Naive B cell (primary cell): ENCODE measurements at places on chromosomes 3 and 15.

DNA sequence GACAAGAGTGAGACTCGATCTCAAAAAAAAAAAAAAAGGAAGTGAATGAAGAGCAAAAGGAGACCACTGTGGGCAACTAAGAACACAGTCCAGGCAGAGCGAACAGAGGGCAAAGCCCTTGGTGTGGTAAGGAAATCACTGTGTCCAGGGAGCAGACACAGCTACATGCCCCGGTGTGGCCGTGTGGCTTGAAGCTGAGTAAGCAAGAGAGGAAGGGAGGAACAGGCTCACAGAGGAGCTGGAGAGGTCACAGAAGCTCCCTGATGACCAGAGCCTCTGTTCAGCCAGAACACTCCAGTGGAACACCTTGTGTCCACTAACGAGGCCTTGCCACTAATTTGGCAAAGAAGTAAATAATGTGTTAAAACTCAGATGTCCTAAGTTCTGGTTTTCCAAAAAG lies 60.6 kb upstream of the GATA2 start:
- peaks cover 71% of the 10 kb centered on the region for H3K27me3 ChIP-seq
- H3K4me1 ChIP-seq = peaks cover 6% of the 10 kb centered on the region
- no peak for DNase-seq
- H3K4me3 ChIP-seq = no peak overlapping the region
- H3K27ac ChIP-seq = no peak overlapping the region

DNA sequence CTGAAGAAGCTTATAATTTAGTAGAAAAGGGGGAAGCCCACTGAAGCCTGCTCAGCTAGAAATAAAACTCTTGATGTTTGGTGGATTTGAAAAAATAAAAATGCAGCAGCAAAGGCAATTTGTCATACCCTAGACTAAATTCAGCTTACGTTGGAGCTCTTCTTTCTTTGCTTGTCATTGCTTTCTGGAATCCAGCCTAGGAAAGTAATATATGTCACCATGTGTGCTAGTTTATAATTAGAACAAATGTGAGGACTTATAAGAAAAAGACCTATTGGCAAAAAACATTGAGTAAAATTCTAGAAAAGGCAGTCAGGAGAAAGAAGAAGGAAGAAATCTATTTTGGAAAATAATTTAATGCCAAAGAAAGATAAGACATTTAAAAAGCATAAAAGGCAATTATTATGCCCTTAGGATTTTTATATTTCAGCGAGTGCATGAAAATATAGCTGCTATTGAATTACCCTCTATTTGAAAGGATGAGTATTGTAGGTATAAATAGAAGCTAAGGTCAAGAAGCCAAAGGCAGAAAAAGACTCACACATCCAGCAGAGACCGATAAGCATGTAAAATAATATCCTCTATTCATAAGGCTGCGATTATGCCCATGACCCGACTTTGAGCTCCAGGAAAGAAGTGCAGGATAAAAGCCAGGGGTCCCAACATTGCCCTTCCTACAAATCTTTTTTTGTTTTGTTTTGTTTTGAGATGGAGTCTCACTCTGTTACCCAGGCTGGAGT lies 10.6 kb upstream of the BTBD1 start:
- H3K4me3 ChIP-seq = no peak overlapping the region
- peaks cover 58% of the 10 kb centered on the region for H3K27me3 ChIP-seq
- peaks cover 12% of the 10 kb centered on the region for H3K36me3 ChIP-seq
- no peak overlapping the region for H3K27ac ChIP-seq

- no peak for DNase-seq
- H3K4me3 ChIP-seq = no peak overlapping the region
- H3K27me3 ChIP-seq = peaks cover 8% of the 10 kb centered on the region
- no peaks in the 10 kb centered on the region for H3K4me1 ChIP-seq
- H3K27ac ChIP-seq = no peak overlapping the region
- H3K36me3 ChIP-seq = no peaks in the 10 kb centered on the region
These were observed 25.0 kb downstream of the SLC7A14 start for GRCh38 chr3:170560717-170561382.

GRCh38 chr3:159781867-159782266 lies 206.8 kb upstream of the IL12A start:
- no peaks in the 10 kb centered on the region for H3K4me1 ChIP-seq
- H3K36me3 ChIP-seq = no peaks in the 10 kb centered on the region
- no peak for DNase-seq
- H3K27me3 ChIP-seq = no peaks in the 10 kb centered on the region
- no peak overlapping the region for H3K27ac ChIP-seq
- H3K4me3 ChIP-seq = no peak overlapping the region

DNA sequence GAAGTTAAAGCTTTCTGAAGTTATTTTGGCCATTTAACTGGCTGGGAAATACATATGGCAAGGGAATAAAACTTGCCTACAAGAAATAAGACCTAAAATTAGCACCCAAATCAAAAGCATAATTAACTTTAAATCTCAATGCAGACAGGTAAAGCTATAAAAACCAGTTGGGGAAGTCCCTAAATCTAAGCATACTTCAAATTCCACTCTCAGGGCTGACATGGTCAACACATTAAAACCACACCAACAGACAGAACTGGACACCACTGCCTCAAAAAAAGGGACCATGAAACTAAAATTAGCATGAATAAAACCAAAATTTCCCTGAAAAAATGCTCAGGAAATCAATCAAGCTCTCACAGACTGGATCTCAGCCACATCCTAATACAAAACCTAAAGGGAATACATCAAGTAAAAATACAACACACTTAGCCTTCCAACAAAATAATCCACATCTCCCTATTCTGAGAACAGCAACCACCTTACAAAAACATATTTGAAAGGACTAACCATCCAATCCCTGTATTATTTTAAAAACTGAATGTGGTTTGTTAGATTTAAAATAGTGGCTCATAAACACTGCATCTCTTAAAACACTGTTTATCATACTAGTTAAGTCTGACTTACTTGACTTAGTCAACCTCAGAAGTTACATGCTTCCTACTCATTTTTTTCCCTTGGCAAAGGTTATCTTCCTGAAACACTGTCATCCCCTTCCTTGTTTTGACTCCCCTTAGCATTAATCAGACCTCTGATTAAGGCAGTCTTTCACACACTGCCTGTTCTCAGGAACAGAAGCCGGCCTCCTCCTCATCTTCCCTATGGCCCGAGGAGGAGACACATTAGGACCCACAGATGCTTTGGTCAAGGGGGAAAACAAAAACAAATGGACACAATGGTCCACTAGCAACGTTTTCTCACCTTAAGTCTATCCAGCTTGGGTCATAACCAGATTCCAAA lies 8.3 kb downstream of the TRA2B start:
- H3K36me3 ChIP-seq = peaks cover 18% of the 10 kb centered on the region
- H3K4me3 ChIP-seq = peak overlapping the region; percentile 79
- no peaks in the 10 kb centered on the region for H3K27me3 ChIP-seq
- no peak for DNase-seq
- peaks cover 90% of the 10 kb centered on the region for H3K4me1 ChIP-seq

DNA sequence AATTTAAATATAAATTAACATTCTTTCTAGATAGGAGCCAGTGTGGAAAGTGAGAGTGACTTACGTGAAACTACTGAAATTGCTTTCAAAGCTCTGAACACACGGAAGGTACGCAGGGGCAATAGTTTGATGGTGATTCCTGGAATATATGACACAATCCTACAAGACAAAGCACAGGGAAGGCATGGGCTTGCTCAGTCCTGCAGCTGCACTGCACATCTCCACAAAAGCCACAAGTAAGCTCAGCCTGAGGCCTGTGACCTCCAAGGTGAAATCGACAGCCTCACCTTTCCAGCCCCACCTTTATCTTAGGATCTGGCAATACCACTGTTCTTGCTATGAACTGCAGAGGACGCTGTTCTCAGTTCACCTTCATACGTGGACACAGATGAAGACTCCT lies 109.3 kb upstream of the SCN10A start:
- DNase-seq = no peak
- no peak overlapping the region for H3K4me3 ChIP-seq
- no peak overlapping the region for H3K27ac ChIP-seq
- peaks cover 4% of the 10 kb centered on the region for H3K27me3 ChIP-seq

DNA sequence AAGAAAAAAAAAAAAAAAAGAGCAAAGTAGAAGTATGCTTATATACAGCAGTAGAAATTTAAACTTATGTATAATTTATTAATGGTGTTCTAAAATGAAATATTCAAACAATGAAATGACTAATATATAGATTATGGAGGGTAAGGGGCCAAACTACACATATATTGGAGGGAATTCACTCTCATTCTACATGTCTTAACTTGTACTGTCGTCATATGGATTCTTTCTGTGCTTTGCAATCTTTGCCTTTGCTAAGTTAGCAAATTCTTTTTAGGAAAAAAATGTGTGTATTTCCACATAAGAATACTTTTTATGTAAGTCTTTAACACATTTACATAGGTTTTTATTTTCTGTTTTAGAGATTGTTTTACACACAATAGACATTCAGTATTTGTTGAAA lies 118.9 kb upstream of the MBNL1 start:
- no peak overlapping the region for H3K27ac ChIP-seq
- no peak overlapping the region for H3K4me3 ChIP-seq
- H3K27me3 ChIP-seq = no peaks in the 10 kb centered on the region
- no peaks in the 10 kb centered on the region for H3K36me3 ChIP-seq
- DNase-seq = no peak

- no peak overlapping the region for H3K27ac ChIP-seq
- H3K27me3 ChIP-seq = no peaks in the 10 kb centered on the region
- no peaks in the 10 kb centered on the region for H3K36me3 ChIP-seq
These were observed 69.6 kb downstream of the EFCAB12 start for GRCh38 chr3:129358772-129359371.

DNA sequence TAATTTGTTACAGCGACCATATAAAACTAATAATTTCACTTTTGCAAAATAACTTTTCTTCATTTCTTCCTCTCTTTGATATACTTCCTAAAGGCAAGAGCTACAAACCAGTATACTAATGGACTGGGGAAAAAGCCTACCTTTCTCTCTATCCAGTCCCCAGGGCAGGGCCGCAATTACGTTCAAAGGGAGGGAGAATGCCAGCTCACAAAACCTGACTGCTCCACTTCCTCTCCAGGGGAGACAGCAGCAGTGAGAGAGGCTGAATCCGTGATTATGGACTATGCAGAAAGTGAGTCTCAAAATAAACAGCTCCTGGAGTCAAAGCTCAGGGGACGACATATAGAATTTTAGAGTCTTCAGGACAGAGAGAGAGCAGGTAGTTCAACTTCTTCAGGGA lies 126.9 kb upstream of the HES1 start:
- H3K4me3 ChIP-seq = no peak overlapping the region
- no peak overlapping the region for H3K27ac ChIP-seq
- H3K27me3 ChIP-seq = no peaks in the 10 kb centered on the region
- H3K36me3 ChIP-seq = no peaks in the 10 kb centered on the region
- no peak for DNase-seq
